ENCODE measurements at places on chromosomes 11 and 22.

GRCh38 chr11:102773386-102773785 lies 7.0 kb downstream of the MMP10 start:
- DNase-seq = no peak

DNA sequence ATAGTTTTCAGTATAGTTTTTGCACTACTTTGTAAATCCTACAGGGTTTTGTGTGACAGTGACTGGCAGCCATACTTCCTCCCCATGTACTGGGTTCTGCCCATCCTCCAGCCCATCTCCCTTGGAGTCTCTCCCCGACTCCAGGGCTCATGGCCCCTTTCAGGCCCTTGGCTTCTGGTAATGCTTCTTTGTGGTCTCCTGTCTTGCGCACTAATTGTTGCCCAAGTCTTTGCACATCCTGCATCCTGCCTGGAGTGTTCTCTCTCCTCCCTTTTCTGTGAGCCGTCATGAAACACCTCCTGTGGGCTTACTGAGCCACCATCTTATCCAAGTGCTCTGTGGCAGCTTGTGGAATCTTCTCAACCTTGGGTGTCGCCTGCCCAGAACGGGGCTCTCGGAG lies 11.4 kb upstream of the KCNQ1OT1 start:
- DNase-seq = no peak

DNA sequence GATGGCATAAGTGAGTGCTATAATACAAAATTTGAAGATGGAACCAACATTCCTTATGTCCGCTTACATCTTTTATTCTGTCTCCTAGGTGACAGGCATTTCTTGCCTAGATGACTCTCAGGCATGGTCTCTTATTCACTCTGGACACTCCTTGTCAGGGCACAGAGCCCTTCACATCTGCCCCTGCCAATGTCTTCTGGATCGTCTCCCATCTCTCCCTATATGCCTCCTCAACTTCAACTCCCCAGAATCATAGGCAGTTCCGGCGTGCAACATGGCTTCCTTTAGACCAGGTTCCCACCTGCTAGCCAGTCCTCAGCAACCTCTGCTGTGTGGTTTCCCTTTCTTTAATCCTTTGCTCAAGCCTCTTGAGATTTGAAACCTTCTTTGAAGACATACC lies 300.9 kb downstream of the TENM4 start:
- DNase-seq = no peak

DNA sequence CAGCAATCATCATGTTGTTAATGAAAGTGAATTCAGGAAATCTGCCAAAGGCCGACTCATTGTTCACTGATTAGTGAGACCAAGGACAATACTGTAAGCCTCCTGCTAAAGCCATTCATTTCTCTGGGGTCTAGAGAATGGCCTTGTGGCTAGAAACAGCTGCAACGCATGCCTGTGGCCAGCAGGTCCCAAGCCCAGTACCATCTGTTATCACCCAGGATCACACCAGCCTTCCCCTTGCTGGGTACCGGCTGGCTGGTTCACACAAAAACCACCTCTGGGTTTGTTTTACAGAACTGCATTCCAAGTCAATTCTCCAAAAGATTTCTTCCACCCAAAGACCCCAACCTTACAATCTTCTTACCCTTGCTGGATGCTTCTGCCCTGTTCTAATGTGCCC lies 1.1 kb downstream of the PLAAT5 start:
- no peak for DNase-seq

- no peak for DNase-seq
Observed at GRCh38 chr22:38089474-38089851, 5.5 kb upstream of the SLC16A8 start.

GRCh38 chr11:134248910-134249480 lies 4.2 kb downstream of the THYN1 start:
- no peak for DNase-seq

- DNase-seq = no peak
Observed at GRCh38 chr22:22772396-22772795, 115.2 kb upstream of the IGLL5 start.

DNA sequence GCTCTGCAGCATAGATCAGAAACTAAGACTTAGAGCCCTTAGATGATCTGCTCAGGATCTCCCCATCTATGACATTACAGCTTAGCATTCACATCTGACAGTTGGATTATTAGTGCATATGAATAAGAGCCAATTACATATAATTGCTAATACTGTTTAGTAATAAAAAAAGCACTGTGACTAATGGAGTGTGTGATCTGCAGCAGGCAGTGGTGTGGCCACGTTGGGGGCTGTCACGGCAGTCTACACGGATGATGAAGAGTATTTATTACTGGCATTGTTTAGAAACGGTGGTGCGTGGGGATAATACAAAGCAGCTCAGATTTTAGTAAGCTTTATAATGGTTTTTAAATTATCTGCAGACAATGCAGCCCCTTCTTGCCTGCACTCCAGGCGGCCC lies 93.5 kb upstream of the TIMP3 start:
- DNase-seq = no peak

DNA sequence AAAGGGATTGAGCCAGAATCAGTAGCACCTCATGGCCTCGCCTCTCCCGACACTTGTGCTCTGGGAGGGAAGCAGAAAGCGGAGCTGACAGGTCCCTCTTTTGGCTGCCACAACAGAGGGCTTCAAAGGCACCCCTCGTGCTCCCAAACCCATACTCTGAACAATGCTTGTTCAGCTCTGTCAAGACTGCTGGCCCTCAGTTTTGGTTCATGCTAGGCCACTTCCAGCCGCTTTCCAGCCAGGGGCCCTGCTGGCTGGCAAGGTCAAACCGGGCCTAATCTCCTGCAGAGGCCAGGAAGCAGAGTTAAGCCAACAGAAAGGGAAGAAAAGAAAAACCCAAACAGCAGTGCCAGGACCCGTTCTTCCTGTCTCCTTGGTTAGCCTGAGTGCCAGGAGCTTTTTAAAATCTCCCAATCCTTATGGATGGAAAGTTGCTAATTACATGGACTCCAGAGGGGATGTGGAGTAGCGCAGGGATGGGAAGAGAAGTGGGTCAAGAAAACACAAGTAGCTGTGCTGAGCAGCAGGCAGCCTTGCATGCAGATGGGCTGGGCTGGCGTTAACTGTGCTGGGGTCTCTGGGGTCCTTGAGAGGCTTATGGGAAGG lies 150.6 kb downstream of the GRIK4 start:
- DNase-seq = no peak
